Body of pancreas (tissue), 4 donors: ENCODE measurements at places on chromosomes 7 and 10. TPM values are rescaled to one million over a fixed set of nuclear protein-coding genes. Genes with fewer than 3 reads are reported as not detected.

GRCh38 chr7:12949060-12949931 lies 261.9 kb downstream of the ARL4A start:
- no peak for DNase-seq

GRCh38 chr10:115660391-115660790 lies 567.2 kb downstream of the ATRNL1 start:
- DNase-seq, result no peak

- DNase-seq, result peak; percentile 6
Measured at GRCh38 chr7:116230191-116231005, 20.1 kb downstream of the TES start.

DNA sequence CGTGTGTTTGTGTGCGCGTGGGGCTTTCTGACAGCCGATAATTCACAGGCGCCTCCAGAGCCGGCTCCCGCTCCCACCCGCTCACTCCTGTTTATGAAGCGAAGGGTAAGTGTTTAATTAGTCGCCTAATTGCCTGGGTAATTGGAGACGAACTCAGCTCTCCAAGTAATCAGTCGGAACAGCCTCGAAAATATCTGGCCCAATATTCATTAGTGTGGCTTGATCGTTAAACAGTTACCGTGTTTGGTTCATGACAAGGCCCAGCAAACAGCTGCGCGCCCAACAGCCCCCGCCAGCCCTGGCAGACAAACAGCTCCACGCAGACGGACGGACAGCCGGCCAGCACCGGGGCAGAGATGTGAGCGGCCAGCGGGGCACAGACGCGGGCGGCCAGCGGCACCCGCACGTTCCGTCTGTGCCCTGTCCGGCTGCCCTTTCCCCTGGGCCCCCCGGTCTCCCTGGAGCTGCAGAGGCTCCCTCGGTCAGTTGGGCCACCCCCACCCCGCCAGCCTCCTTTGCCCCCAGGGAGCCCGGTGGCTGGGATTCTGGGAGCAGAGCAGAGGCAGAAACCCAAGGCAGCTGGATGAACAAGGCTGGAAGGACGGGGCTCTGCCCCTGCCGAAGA lies 98.2 kb downstream of the UNCX start:
- no peak for DNase-seq

The ACBD7 gene
- total RNA-seq, result not detected

The THSD7A gene
- 7.0 TPM for total RNA-seq
